ENCODE measurements at places on chromosomes 16 and 17.

- DNase-seq = no peak
These were observed 66.4 kb downstream of the MYH10 start for GRCh38 chr17:8563981-8564602.

DNA sequence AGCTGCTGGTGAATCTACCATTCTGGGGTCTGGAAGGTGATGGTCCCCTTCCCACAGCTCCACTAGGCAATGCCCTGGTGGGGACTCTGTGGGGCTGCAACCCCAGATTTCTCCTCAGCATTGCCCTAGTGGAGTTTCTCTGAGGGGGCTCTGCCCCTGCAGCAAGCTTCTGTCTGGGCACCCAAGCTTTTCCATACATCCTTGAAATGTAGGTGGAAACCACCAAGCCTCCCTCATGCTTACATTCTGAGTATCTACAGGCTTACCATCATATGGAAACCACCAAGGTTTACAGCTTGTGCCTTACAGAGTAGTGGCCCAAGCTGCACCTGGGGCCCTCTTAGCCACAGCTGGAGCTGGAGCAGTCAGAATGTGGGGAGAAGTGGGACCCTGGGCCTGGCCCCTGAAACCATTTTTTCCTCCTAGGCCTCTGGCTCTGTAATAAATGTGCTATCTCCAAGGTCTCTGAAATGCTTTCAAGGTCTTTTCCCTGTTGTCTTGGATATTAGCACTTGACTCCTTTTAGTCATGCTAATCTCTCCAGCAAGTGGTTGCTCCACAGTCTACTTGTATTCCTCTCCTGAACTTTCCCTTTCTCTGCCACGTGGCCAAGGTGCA, 19.6 kb upstream of the DLX3 start:
- no peak for DNase-seq

GRCh38 chr16:52471650-52472370, 75.1 kb downstream of the TOX3 start:
- no peak for DNase-seq

DNA sequence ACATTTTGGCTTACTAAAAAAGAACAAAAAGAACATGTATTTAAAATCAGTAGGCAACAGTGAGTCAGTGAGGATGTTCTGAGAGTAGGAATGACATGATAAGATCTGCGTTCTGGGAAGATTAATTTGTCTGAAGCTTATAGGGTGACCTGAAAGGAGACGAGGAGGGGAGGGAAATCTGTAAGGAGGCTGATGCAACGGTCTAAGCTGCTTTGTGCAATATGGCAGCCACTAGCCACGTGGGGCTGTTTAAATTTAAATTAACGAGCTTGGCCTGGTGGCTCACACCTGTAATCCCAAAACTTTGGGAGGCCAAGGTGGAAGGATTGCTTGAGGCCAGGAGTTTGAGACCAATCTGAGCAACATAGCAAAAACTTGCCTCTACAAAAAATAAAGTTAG, 181.6 kb upstream of the CACNG3 start:
- no peak for DNase-seq

- no peak for DNase-seq
These were observed 115.8 kb downstream of the MSI2 start for GRCh38 chr17:57372156-57372555.

DNA sequence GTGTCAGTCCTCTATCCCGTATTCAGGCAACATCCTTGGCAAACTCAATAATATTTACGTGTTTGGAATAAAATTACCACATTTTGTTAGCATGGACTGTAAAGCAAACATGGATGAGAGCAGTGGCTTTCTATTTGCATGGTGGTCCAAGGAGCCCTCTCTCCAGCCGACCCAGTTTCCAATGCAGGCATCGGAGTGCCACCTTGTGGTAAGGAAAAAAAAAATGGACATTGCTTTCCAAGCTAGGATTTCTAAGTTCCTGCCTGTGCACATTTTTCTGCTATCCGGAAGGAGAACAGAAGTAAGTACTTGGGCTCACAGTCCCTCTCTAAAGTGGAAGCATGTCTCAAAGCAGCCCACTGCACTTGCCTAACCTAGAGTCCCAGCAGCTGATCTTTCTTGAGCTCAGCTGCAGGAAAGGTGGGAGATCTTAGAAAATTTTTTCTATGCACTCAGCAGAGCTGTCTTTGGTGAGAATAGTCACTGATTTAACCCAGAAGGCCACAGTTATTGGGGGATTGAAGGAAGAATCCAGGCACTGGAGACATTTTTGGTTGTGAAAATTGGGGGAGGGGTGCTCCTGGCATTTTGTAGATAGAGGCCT, 46.0 kb upstream of the ERCC4 start:
- DNase-seq = no peak

DNA sequence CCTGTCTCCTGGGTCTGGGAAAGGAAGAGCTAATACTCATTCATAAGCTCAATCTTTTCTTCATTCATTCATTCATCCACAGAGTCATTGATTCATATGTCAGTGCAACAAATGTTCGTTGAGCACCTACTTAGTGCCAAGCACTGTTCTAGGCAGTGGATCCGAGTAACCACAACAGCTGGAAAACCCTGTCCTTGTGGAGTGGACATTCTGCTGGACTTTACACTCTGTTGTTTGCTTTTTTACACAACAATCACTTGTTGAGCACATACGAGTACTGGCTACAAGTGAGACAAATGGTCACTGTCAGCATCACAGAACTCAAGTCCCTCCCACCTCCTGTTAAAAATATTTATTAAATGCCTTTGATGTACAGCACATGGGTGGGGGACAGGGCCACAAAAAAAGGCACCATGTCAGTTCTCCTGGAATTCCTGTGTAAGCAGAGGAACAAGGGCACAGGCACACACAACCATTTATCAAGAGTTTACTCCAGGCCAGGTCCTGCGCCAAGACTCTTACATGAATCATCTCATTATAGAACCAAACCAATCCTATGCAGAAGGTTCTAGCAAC, 46.9 kb downstream of the TEKT5 start:
- DNase-seq = no peak
